ENCODE measurements at places on chromosomes 5 and 9.

DNA sequence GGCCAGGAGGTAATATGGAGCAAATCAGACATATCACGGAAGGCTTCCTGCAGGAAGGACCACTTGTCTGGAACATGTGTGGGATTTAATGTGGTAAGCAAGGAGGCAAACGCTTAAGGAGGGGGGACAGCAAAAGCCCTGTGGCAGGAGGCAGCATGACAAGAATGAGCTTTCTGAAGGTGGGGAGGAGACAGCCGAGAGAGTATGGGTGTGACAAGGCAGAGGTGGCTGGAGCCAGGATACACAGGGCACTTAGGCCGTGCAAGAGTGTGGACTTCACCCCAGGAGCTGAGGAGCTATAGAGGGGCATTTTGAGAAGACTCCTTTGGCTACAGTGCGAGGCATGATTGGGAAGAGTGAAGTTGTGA is 14.4 kb upstream of the S1PR3 start:
- no peak for DNase-seq

GRCh38 chr5:142475102-142475513 is 150.3 kb upstream of the SPRY4 start:
- no peak for DNase-seq

DNA sequence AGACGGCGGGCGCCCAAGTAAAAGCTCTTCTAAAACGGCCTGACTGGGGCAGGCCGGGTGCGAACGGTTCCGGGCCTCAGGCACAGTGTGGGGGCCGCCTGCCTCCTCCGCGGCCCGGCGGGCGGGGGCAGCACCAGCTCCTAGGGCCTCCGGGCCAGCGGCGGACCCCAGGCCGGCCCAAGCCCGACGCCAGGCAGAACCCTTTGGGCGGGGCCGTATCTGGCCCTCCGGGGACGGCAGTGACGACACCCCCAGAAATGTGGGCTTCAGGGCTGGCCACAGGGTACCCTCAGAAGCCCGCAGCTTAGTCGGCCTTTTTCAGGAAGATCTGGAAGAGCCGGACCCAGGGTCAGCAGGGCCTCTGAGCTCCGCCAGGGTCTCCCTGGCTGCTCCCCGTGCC is 4.0 kb downstream of the LTC4S start:
- no peak for DNase-seq

- DNase-seq: no peak
These were observed 120.4 kb upstream of the RETREG1 start for GRCh38 chr5:16737209-16737608.

- DNase-seq: no peak
These were observed 23.8 kb upstream of the IQGAP2 start for GRCh38 chr5:76379316-76379715.
